GM23338 (cell line): ENCODE measurements at places on chromosomes 16 and 17. TPM values are rescaled to one million over a fixed set of nuclear protein-coding genes. Genes with fewer than 3 reads are reported as not detected.
A peak's percentile ranks its signal among the peaks of the same experiment; 100 is the strongest.

The TAC4 gene
- not detected in 2 replicates for total RNA-seq

GRCh38 chr17:78774453-78774852, 7.6 kb downstream of the CYTH1 start:
- no peak overlapping the region for H3K27ac ChIP-seq
- H3K4me3 ChIP-seq, result no peak overlapping the region
- no peak for DNase-seq
- no peaks in the 10 kb centered on the region; the same call in 1 of the 2 replicates for H3K4me1 ChIP-seq
- H3K36me3 ChIP-seq, result no peaks in the 10 kb centered on the region

DNA sequence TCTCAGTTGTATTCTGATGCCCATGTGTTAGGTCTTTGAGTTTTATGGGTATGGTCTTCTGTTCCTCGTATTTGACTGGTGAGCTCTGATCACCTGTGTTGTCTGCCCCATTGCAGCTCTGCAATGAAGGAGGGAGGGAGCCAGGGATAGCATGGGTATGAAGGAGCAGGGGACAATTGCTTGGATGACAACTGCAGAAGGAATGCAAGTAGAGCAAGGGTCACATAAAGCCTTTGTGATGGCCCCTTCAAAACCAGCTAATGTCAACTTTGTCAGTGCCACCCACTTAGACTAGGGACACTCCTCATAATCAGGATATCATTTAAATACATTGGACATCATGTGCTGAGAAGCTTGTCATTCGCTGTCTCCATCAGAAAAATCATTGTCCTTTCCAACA, 152.7 kb upstream of the MAF start:
- H3K4me1 ChIP-seq, result no peaks in the 10 kb centered on the region
- H3K4me3 ChIP-seq, result no peak overlapping the region
- no peak for DNase-seq
- H3K27ac ChIP-seq, result no peak overlapping the region
- no peaks in the 10 kb centered on the region for H3K27me3 ChIP-seq

DNA sequence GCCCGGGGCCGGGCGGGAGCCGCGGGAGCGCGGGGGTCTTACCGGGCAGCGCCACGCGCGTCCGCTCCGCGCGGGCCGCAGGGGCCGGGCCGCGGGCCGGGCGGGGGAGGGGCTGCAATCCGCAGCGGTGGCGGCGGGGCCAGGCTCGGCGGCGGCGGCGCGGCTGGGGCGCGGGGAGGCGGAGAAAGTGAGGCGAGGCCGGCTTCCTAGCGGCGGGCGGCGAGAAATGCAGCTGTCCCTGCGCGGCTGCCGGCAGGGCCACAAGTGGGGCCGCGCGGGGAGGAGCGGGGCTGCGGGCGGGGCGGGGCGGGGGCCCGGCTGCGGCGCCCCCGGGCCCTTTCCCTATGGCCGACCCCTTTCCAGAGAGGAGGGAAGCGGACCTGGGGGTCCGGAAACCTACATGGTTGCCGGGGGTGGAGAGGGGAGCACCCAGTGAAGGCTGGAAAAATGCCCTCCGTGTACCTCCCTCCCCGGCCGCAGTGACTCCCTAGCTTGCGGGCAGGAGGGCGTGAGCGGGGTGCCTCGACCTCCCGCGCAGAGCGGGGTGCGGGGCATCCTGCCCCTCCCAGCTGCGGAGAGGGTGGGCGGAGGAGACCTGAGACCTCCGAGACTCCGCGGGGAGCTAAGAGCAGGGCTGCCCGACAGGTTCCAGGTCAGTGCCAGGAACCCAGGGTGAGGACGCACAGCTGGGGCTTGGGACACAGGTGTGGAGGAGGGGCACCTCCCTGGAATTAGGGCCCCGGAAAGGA, at the start of gene CUEDC1:
TSS of gene CUEDC1 (minus strand) at position 230 of the 749 bp plus-strand sequence. CDS start 69,848 bp downstream, outside the sequence.
- no peaks in the 10 kb centered on the region for H3K36me3 ChIP-seq
- H3K4me3 ChIP-seq, result peak within 1 kb of the TSS; percentile 82
- no peak within 1 kb of the TSS for H3K27ac ChIP-seq
- peaks cover 38% of the 10 kb centered on the region for H3K4me1 ChIP-seq

The NHLRC4 gene
- 0.80 TPM in 1 of 2 replicates, not detected in the other for total RNA-seq

- H3K36me3 ChIP-seq, result no peaks in the 10 kb centered on the region
- H3K27me3 ChIP-seq, result no peaks in the 10 kb centered on the region
- no peak overlapping the region for H3K4me3 ChIP-seq
- H3K4me1 ChIP-seq, result no peaks in the 10 kb centered on the region
- no peak for DNase-seq
These were observed 47.8 kb downstream of the TNFRSF13B start for GRCh38 chr17:16923904-16924695.

DNA sequence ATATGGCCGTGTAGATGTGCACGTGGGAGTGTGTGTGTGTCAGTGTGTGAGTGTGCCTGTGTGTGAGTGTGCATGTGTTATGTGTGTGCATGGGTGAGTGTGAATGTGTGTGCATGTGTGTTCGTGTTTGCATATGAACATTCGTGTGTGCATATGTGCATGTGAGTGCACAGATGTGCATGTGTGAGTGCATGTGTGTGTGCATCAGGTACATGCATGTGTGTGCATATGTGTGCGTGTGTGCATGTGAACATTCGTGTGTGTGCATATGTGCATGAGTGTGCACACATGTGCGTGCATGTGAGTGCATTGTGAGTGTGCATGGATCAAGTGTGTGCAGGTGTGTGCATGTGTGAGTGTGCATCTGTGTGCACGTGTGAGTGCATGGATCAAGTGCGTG, 2.5 kb upstream of the TPSAB1 start:
- H3K27me3 ChIP-seq, result no peaks in the 10 kb centered on the region
- DNase-seq, result no peak
- no peaks in the 10 kb centered on the region for H3K4me1 ChIP-seq

The SLC35G6 gene
- not detected in 2 replicates for total RNA-seq

DNA sequence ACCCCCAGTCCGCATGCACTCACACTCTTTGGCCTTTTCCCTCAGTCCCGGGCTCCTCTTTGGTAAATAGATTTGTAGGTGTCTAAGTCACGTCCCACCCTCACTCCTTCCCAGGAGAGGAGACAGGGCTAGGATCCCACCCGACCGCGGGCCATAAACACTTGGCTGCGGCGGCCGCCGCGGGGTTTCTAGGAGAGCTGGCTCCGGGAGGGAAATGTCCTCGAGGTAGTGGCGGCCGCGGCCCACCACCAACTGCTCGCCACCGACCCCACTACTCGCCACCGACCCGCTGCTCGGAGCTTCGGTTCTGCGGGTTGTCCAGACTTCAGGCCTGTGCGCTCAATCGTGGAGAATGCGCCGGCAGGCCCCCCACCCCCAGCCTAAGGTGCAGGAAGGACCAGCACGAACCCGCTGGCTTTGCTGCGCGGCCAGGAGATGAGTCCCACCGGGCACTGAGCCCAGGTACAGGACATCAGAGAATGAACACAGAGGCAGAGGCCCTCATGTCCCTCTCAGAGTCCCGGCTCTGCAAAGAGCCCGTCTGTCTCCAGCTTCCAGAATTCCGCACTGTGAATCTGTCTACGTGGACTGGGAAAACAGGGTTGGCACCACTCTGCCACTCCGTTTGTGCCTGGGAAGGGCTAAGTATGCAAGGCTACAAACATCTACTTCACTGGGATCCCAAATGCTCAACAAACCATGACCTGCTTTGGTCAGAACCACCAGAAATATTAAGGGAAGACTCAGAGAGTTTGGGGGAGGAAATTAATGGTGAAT, 2.5 kb downstream of the PRAC2 start:
- no peak overlapping the region for H3K27ac ChIP-seq
- peaks cover 100% of the 10 kb centered on the region for H3K27me3 ChIP-seq
- H3K4me1 ChIP-seq, result peaks cover 31% of the 10 kb centered on the region
- H3K4me3 ChIP-seq, result no peak overlapping the region
- no peaks in the 10 kb centered on the region for H3K36me3 ChIP-seq
- no peak for DNase-seq

DNA sequence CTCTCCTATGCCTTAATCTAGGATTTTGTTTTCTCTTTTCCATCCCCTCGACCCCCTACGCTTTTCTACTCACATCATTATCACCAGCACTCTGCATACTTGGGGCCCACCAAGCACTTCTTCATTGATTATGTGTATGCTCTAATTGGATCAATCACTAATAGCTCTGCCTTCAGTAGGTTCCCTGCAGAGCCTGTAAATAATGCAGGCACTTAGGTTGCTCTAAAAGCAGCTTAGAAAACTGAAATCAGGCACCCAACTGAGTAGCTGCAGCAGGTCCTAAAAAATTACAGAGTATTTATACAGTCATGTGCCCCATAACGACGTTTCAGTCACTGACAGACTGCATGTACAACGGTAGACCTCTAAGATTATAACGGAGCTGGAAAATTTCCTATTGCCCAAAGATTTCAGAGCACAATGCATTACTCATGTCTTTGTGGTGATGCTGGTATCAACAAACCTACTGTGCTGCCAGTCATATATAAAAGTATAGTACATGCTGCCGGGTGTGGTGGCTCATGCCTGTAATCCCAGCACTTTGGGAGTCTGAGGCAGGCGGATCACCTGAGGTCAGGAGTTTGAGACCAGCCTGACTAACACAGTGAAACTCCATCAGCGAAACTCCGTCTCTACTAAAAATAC, 280.4 kb downstream of the HS3ST3B1 start:
- no peaks in the 10 kb centered on the region for H3K36me3 ChIP-seq
- H3K4me3 ChIP-seq, result no peak overlapping the region
- no peak overlapping the region for H3K27ac ChIP-seq
- DNase-seq, result no peak

DNA sequence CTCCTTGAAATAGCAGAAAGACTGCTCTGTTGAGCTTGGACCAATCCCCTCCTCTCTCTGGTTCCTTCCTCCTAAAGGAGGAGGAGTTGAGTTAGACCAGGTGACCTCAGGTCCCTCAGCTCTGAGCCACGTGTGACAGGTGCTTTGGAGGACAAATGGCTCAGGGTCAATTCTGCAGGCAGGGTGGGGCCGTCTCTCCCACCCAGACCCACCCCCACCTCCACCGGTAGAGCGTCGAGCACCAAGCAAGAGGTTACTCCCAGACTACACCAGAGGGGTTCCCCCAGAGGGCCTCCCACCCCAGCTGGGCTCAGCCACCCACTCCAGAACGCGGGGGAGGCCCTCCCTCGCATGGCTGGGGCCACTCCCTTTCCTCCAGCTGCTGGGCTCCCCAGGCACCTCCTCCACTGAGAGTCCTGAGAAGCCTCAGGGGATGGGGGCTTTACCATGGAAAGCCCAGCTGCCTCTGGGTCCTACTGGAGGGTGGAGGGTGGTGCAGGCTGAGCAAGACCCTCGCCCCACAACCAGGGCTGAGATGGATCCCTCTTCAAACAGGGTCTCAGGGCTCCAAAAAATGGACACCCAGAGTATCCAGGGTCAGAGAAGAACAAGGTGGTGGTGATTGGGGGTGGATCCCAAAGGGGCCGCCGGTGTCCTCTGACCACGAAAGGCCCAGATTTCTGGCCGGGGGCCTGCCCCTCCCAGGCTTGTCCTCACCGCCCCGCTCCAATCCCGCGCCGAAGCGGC, 7.6 kb downstream of the MYO1C start:
- peak overlapping the region; percentile 63 for H3K4me3 ChIP-seq
- peak; percentile 81 for DNase-seq
- H3K27me3 ChIP-seq, result peaks cover 37% of the 10 kb centered on the region

- peak within 1 kb of the TSS; percentile 85 for H3K27ac ChIP-seq
- H3K4me1 ChIP-seq, result peaks cover 35% of the 10 kb centered on the region
- no peaks in the 10 kb centered on the region; the same call in 1 of the 2 replicates for H3K36me3 ChIP-seq
- peaks cover 9% of the 10 kb centered on the region; the same call in 1 of the 2 replicates for H3K27me3 ChIP-seq
- peak within 1 kb of the TSS; percentile 46 for H3K4me3 ChIP-seq
These were observed at the start of gene CCL2 for GRCh38 chr17:34254651-34255380. Gene CCL2 (plus strand): TSS chr17:34255285. CDS start chr17:34255350, 65 bp downstream.

The CA10 gene
- total RNA-seq, result 1.5 and 2.4 TPM in 2 replicates

GRCh38 chr17:17060930-17061329, 18.7 kb downstream of the MPRIP start:
- H3K27ac ChIP-seq, result no peak overlapping the region
- no peaks in the 10 kb centered on the region for H3K4me1 ChIP-seq
- no peaks in the 10 kb centered on the region; the same call in 1 of the 2 replicates for H3K36me3 ChIP-seq
- no peak for DNase-seq
- no peaks in the 10 kb centered on the region for H3K27me3 ChIP-seq

- H3K27me3 ChIP-seq, result no peaks in the 10 kb centered on the region
- no peak overlapping the region for H3K27ac ChIP-seq
- no peaks in the 10 kb centered on the region for H3K36me3 ChIP-seq
- no peak overlapping the region for H3K4me3 ChIP-seq
These were observed 122.3 kb downstream of the SSH2 start for GRCh38 chr17:29807520-29808361.

The FBXW10B gene
- 0.23 and 0.31 TPM in 2 replicates for total RNA-seq

DNA sequence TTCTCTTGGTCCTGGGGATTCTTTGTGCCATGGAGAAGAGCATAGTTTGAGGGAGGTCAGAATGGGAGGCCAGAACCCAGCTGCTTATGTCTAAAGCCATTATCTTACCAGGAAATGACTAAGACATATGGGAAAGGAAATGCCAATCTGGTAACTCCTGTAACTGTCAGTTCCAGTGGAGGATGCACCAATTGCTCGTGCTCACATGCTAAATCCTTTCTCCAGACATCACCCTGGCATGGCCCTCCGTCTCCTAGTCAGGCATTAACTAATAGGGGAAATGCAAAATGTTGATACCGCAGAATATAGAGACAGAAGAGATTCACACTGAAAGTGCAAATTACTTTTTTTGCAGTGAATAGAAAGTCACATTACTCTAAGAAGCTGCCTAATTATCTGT, 255.6 kb upstream of the HSBP1 start:
- no peak for DNase-seq
- no peaks in the 10 kb centered on the region; the same call in 1 of the 2 replicates for H3K4me1 ChIP-seq
- H3K36me3 ChIP-seq, result no peaks in the 10 kb centered on the region
- no peaks in the 10 kb centered on the region for H3K27me3 ChIP-seq
- H3K27ac ChIP-seq, result no peak overlapping the region
